ENCODE measurements at places on chromosomes 2 and 18. TPM values are rescaled to one million over a fixed set of nuclear protein-coding genes. Genes with fewer than 3 reads are reported as not detected.

DNA sequence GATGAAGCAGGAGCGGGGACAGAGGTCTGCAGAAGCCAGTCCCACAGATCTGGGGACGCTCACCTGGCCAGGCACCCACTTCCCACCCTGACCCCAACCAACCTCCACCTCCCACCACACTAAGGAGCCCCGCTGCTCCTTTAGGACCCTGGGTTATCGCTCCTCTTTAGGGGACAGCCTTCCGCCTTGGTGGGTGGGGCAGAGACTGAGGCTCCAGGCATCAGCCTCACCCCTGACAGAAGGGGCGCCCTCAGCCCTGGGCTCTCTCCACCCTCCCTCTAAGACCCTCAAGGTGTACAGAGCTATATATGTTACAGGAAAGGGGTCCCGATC, 33.5 kb upstream of the SLC66A3 start:
- no peak overlapping the region for H3K27ac ChIP-seq
- peaks cover 15% of the 10 kb centered on the region for H3K4me1 ChIP-seq
- peaks cover 12% of the 10 kb centered on the region for H3K27me3 ChIP-seq
- no peak overlapping the region for H3K4me3 ChIP-seq
- no peak for DNase-seq
- no peaks in the 10 kb centered on the region for H3K36me3 ChIP-seq

DNA sequence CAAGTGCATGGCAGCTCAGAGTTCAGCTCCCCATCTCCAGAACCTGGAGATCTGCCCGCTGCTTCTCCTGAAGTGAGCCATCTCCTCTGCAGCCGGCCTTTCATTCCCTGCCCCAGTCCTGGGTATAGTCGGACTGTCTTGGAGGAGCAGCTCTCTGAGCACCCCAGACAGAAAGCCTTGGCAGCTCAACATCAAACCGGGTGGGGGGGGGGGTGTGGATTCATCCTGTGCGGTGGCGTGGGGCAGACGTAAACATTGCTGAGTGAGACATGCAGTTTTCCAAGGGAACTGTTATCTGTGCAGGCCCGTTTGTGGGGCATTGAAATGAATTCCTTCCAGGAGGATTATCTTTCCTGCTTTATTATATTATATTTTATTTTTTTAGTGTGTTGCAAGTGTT, 125.9 kb upstream of the MYCN start:
- no peak overlapping the region for H3K4me3 ChIP-seq
- no peak for DNase-seq
- H3K27ac ChIP-seq: peak overlapping the region; percentile 82
- H3K27me3 ChIP-seq: no peaks in the 10 kb centered on the region
- peaks cover 86% of the 10 kb centered on the region for H3K4me1 ChIP-seq
- H3K36me3 ChIP-seq: no peaks in the 10 kb centered on the region

DNA sequence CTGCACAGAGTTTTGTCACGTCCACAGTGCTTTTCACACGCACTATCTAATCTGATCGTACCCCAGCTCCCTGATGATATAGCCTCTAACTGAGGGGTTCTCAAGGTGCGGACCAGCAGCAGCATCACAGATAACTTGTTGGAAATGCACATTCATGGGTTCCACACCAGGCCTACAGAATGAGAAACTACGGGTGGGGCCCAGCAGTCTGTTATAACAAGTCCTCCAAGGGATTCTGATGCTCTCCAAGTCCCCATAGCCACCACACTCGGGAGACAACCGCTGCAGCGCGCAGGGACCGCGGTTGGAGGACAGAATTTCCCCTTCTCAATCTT, 745 bp upstream of the BZW1 start:
- H3K27me3 ChIP-seq: no peaks in the 10 kb centered on the region
- H3K4me1 ChIP-seq: peaks cover 25% of the 10 kb centered on the region
- peaks cover 16% of the 10 kb centered on the region for H3K36me3 ChIP-seq
- peak overlapping the region; percentile 92 for H3K4me3 ChIP-seq

GRCh38 chr2:207725873-207726578, 14.6 kb downstream of the CCNYL1 start:
- peaks cover 14% of the 10 kb centered on the region for H3K4me1 ChIP-seq
- H3K4me3 ChIP-seq: no peak overlapping the region
- DNase-seq: no peak

- no peak for DNase-seq
- H3K27ac ChIP-seq: peak overlapping the region; percentile 99
- H3K4me3 ChIP-seq: peak overlapping the region; percentile 92
- peaks cover 62% of the 10 kb centered on the region for H3K4me1 ChIP-seq
- H3K36me3 ChIP-seq: no peaks in the 10 kb centered on the region
Observed at GRCh38 chr18:6728809-6729246, 688 bp upstream of the ARHGAP28 start.

- H3K27me3 ChIP-seq: no peaks in the 10 kb centered on the region
- no peak overlapping the region for H3K4me3 ChIP-seq
- DNase-seq: no peak
- H3K36me3 ChIP-seq: peaks cover 32% of the 10 kb centered on the region
Observed at GRCh38 chr2:135456431-135456830, 74.6 kb downstream of the ZRANB3 start.

GRCh38 chr2:100887039-100887578, 67.2 kb downstream of the NPAS2 start:
- H3K4me1 ChIP-seq: peaks cover 20% of the 10 kb centered on the region
- no peak overlapping the region for H3K27ac ChIP-seq
- no peak for DNase-seq

DNA sequence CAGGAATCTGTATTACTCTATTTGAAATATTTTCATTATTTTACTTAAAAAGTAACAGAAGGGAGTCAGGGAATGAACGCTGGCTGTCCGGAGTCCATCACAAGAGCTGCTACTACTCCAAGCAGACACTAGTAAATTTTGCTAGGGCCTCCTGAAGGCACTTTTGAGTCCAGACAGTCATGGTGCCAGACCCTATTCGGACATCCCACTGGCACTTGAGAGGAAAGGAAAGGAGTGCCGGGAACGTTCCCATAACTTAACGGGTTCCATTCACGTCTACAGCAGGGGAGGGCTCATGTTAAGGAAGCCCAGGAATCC, 563 bp upstream of the GMCL1 start:
- H3K4me3 ChIP-seq: peak overlapping the region; percentile 93
- H3K36me3 ChIP-seq: peaks cover 2% of the 10 kb centered on the region
- H3K4me1 ChIP-seq: peaks cover 23% of the 10 kb centered on the region
- no peak for DNase-seq

The PUM2 gene
- 120 TPM for total RNA-seq

The HRH4 gene
- total RNA-seq: not detected

The FAP gene
- total RNA-seq: 47.1 TPM

The SERPINB3 gene
- not detected for total RNA-seq

The UGT1A3 gene
- not detected for total RNA-seq

The GAL3ST2 gene
- total RNA-seq: 0.86 TPM
